HCEC 1CT (cell line): ENCODE measurements at places on chromosomes 7 and 10.

DNA sequence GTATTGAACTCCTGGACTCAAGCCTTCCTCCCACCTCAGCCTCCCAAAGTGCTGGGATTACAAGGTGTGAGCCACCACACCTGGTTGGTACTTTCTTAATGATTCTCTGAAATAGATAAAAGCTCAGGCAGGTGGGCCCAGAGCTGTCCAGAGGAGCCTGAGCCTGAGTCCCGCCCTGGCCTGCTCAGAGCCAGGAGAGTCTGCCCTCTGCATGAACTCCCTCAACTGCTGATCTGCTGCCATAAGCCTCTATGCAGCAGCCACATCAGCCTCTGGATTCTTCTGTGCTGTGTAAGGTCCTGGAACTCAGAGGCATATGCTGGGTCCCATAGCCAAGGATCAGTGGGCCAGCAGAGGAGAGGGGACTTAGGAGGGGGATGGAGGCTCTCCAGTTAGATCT, 23.1 kb upstream of the DDIT4 start:
- peak; percentile 58 for DNase-seq

GRCh38 chr7:151541709-151542499, 22.2 kb upstream of the RHEB start:
- DNase-seq = no peak

DNA sequence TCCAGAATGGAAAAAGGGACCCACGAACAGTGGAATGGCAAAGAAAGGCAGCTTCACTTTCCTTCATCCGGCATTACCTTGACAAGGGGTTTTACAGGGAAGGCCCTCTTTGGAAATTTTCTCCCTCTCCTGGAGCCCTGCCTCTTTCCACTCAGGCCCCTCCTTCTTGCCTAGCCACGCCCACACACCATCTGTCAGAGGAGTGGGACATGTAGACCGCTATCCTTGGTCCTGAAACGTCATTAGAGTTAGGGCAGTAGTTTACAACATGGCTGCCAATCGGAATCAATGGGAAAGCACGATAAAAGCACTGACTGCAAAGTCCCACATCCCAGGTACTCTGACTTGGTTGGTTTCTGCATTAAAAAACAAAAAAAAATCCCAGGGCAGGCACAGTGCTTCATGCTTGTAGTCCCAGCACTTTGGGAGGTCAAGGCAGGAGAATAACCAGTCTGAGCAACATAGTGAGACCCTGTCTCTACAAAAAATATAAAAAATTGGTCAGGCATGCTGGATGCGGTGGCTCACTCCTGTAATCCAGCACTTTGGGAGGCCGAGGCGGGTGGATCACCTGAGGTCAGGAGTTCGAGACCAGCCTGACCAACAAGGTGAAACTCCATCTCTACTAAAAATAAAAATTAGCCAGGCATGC, 96.4 kb downstream of the MARCHF5 start:
- peak; percentile 44 for DNase-seq

GRCh38 chr10:63214571-63214970, 81.4 kb downstream of the NRBF2 start:
- DNase-seq = no peak

DNA sequence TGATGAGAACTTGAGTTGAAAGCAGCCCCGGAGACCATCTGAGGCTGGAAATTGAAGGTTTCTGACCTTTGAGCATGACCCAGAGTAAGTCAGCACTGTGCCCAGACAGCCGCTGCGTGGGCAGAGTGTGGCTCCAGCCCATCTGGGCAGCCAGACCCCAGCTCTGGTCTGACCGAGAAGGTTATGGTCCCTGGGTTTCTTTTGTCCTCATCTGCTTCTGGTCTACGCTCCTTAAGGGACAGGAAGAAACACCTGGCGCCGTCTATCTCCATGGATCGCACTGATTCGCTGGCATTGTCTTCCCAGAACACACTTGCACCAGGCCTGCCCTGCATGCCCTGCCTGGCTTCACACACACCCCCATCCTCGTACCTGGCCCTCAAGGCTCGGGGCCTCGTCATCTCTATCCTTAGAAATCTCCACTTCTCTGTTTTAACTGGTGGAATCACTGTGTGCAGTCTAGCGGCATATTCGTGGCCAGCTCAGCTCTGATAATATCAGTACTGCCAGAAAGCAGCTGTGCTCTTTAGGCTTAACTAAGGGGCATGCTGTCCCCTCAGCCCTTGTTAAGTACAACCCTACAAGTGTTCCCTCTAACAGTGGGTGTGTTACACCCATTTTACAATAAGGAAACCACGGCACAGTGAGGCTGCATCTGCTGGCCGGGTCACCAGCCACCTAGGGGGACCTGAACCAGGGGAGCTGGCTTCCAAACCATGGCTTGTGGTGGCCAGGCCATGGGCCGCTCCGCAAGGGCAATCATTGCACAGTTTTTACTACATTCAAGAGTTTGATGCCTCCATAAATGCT, 127.7 kb downstream of the ADCY1 start:
- DNase-seq = no peak

GRCh38 chr7:134371536-134371935, 54.8 kb upstream of the SLC35B4 start:
- DNase-seq = no peak

DNA sequence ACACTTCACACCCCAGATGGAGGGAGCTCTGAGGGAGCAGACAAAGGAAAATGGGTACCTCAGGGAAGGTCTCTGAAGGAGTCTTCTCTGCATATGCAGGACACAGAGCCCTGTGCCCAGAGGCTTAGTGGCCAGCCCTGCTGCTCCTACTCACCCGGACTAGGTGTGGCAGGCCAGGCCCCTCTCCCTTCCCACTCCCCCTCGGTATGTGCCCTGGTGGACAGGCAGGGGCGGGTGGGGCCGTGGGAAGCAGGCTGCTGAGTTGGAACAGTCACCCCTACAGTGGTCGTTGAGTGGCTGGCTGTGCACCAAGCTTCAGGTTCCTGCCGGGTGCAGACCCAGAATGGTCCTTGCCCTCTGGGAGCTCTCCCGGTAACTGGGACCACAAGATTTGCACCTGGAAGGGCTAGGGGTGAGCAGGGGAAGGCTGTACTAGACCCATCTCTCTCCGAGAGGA, 68.6 kb downstream of the ZMIZ1 start:
- DNase-seq = no peak

DNA sequence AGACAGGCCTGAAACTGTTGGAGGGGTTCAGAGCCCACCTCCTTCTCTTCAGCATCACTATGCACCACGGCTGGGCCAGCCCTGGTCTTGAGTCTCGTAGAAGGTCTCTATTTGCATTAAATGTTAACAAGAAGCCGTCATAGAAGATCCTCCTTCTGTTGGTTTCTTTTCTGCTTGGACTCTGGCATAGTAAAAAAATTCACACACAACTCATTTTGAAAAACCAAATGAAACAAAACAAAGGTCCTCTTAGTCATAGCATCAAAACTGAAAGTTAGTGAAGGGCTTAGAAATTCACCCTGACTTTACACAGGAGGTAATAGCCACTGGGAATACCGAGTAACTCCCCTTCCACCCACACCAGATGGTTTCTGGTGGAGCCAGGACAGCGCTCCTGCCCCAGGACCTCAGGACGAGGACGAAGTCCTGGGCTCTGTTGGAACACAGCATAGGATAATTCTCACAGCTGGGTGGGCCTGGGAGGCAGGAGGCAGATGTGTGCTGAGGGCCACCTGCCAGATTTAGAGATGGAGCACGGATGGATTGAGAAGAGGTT, 248.4 kb upstream of the KLF6 start:
- no peak for DNase-seq

- DNase-seq = no peak
Measured at GRCh38 chr10:118218562-118218961, 123.6 kb downstream of the FAM204A start.

GRCh38 chr7:96228760-96229159, 93.1 kb downstream of the SLC25A13 start:
- DNase-seq = no peak

DNA sequence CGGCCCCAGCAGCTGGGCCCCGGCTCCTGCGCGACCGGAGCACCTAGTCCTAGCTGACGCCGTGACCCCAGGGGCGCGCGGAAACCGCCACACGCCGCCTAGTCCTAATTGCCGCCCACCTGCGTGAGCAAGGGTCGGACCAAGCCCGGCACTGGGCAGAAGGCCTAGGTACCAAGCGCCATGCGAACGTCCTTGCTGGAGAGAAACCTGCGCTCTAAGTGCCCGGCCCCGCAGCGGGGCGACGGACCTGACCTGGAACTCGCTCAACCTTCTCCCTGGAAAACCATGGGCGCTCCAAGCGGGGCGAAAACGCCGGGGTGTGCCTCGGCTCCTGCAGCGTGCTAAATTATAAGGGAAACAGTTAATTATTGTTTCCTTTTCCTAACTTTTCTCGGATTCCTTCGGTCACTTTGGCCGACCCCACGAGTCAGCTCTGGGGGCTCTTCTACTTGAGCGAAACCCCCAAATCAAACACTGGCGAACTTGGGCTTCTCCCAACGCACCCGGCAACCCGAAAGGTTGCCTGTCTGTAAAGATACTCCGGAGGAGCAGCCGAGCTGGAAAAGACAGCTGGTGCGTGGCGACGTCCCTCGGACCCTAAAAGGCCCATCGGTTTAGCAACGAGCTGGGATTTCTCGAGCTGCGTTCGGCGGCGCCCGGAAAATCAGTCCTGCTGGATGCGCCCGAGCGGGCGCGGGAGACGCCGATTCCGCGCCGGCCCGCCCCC, 5.3 kb upstream of the EBF3 start:
- DNase-seq = no peak

DNA sequence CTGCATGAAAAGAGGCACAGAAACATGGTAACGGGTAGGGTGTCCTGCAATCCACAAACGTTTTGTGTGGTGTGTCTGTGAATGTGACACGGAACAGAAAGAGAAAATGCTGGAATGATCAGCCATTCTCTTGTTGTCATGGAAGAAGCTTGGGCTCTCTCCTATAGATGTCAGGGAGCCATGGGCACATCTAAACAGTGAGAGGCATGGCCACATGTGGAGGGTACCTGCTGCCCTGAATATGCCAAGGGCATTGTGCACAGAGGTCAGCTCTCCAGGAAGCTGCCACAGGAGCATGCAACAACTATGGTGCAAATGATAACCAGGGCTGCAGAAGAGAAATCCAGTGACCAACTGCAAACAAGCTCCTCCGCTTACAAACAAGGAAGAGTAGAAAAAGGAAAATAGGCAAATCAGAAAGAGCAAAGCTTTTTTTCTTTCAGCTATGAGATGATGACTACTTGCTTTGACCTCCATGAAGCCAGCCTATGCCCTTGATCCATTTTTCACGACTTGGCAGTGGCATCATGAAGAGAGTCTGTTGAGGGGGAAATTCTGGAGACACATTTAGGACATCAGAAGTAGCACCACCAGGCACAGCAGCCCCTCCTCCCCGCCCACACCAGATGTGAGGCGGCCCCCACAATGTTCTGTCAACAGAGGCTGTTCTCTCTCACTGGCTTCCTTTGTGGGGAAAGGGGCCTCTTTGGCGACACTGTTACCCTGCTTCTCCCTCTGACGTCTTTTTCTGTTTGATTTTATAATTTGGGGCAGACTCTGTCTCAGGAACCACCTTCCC, 4.8 kb upstream of the PDE1C start:
- DNase-seq = no peak

DNA sequence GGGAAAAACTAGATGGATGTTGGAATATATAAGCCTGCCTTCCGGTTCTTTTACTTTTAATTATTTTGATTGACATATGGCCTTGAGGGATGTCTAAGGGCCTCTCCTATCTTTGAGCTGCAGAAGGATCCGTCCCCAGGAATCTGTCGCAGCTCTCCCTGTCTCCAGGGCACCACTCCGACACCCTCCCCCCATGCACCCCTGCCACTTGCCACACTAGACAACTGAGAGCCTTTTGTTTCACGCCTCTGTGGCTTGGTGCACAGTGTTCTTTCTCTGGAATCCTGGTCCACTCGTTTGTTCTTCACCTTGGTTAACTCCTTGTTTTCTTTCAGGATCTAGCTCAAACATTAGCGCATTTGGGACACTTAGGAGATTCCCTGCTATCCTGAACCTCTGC, 124.1 kb upstream of the EFCAB10 start:
- DNase-seq = no peak

- no peak for DNase-seq
Measured at GRCh38 chr10:63929831-63930467, 408.7 kb downstream of the REEP3 start.

- DNase-seq = peak; percentile 66
Measured at GRCh38 chr7:136953386-136953785, 84.9 kb downstream of the CHRM2 start.

GRCh38 chr7:46806856-46807255, 775.1 kb downstream of the TNS3 start:
- DNase-seq = no peak

GRCh38 chr10:124063750-124064603, 29.4 kb downstream of the CHST15 start:
- DNase-seq = no peak

- DNase-seq = no peak
Measured at GRCh38 chr10:63712717-63713115, 191.5 kb downstream of the REEP3 start.

- no peak for DNase-seq
Measured at GRCh38 chr7:153091477-153091876, 331.9 kb downstream of the ACTR3B start.

GRCh38 chr10:110353244-110354119, 48.8 kb upstream of the SMNDC1 start:
- DNase-seq = peak; percentile 96

GRCh38 chr10:87095236-87095945, 385 bp downstream of the SHLD2 start:
- DNase-seq = peak; percentile 84

DNA sequence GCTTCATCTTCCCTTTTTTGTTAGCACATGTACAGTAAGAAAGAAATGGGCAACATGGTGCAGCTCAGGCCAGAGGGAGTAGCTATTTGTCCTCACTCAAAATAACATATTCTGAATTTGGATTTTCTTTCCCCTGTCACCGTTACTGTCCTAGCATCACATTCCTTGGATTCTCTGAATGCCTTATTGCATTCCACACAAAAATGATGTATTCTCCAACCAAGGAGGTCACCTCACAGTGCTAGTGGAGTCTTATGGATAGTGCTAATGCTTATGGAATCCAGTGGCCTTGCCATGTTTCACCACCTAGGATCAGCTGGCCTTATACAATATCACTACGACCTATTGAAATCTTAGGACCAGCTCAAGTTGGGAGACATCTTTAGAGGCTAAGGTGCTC, 7.2 kb downstream of the PRSS58 start:
- no peak for DNase-seq

DNA sequence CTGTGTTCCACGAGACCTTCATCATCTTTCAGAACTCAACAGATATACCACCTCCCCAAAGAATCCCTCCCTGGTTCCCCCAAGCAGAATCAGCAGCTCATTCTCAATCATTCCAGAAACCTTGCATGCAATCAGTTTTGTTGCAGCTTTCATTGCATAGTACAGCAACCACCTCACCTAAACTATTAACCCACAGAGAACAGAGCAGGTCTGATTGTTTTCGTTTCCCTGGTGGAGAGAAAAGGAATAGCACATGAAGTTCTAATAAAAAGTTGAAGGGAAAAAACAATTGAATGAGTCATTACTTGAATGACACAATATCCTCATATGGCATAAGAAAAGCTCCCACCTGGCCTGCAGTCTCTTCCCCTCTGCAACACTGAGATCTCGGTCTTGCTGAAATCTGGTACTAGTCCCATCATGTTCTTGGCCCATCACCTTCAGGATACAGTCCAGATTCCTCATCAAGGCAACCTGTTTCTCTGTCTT, 147.1 kb upstream of the GDF10 start:
- DNase-seq = peak; percentile 51

- DNase-seq = no peak
Measured at GRCh38 chr10:23910291-23910690, 298.6 kb upstream of the KIAA1217 start.

- no peak for DNase-seq
Measured at GRCh38 chr10:45239642-45240041, 75.8 kb downstream of the OR13A1 start.
